ENCODE measurements at places on chromosomes 7 and 10. TPM values are rescaled to one million over a fixed set of nuclear protein-coding genes. Genes with fewer than 3 reads are reported as not detected.

GRCh38 chr10:127310430-127310829 lies 114.0 kb upstream of the INSYN2A start:
- H3K36me3 ChIP-seq: no peaks in the 10 kb centered on the region
- no peak for DNase-seq
- H3K4me1 ChIP-seq: no peaks in the 10 kb centered on the region
- no peak overlapping the region for H3K27ac ChIP-seq

DNA sequence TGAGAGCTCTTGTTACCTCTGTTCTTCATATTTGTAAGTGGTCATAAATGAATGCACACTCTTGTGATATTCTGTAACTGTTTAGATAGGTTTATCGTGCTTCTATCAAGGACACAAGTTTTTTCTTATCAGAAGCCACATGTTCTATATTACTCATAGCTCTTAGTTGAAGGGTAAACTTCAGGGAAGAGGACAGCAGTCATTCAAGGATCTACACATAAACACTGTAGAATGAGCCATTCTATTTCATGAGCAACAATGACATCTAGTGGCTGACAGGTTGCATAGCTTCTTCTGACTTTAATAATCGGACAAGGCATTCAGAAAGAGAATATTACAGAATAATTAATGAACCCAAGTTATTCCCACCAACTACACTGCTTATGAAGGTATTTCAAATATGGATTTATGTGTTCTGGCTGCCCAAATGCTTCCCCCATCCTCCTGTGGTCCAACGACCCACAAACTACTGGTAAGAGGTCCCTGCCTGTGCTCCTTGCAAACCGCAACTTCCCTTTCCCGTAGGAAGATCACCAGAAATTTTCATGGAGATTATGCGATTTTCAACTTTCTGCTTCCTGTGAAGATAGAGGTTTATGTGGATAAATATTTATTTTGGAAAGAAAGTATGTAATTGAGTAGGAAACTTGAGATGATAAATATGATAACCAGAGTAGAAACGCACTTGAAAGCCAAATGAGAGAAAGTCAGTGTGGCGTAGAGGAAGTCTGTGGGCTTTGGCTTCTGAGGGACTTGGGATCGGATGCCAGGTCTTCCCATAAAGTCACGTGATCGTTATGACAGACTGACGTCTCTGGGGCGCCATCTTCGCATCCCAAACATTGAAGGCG lies 16.8 kb upstream of the ABCB5 start:
- peaks cover 8% of the 10 kb centered on the region for H3K27me3 ChIP-seq
- H3K36me3 ChIP-seq: no peaks in the 10 kb centered on the region
- no peak for DNase-seq
- H3K4me3 ChIP-seq: no peak overlapping the region
- no peak overlapping the region for H3K27ac ChIP-seq
- no peaks in the 10 kb centered on the region for H3K4me1 ChIP-seq

- DNase-seq: no peak
- no peaks in the 10 kb centered on the region for H3K27me3 ChIP-seq
- no peak overlapping the region for H3K4me3 ChIP-seq
- no peak overlapping the region for H3K27ac ChIP-seq
- peaks cover 55% of the 10 kb centered on the region for H3K36me3 ChIP-seq
Observed at GRCh38 chr10:7320072-7320471, 90.8 kb downstream of the SFMBT2 start.

DNA sequence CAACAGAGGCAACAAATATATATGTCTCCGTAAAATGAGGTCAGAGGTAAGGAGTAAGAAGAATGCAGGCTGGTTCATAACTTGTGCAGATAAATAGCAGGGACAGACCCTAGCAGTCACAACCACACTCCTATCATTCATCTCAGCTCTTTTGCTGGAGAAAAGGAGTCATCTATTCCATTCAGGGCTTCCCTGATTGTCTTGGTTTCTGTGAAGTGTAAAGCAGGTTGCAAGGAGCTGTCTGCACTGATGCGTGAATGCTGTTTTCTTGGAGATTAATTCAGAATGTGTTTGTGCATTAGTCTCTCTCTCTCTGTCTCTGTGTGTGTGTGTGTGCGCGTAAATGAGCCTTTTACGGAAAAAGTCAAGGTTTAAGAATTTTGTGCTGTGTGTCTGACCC lies 643.3 kb upstream of the SORCS1 start:
- H3K27ac ChIP-seq: no peak overlapping the region
- H3K27me3 ChIP-seq: no peaks in the 10 kb centered on the region
- no peaks in the 10 kb centered on the region for H3K36me3 ChIP-seq

TMEM176A gene
- not detected for total RNA-seq

ADCYAP1R1 gene
- total RNA-seq: not detected
